A375 (cell line): ENCODE measurements at places on chromosomes 12 and 14. TPM values are rescaled to one million over a fixed set of nuclear protein-coding genes. Genes with fewer than 3 reads are reported as not detected.

Gene CLEC2D
- total RNA-seq: 0.49 and 1.2 TPM in 2 replicates

Gene PPP1R12A
- total RNA-seq: 109 and 124 TPM in 2 replicates

Gene GLRX5
- total RNA-seq: 28.8 and 34.1 TPM in 2 replicates

Gene MGP
- total RNA-seq: 10.9 and 18.3 TPM in 2 replicates

Gene ACOT4
- not detected in 2 replicates for total RNA-seq

Gene TOGARAM1
- 6.3 and 6.8 TPM in 2 replicates for total RNA-seq

Gene MANSC4
- total RNA-seq: not detected in 2 replicates

Gene LGR5
- not detected in 2 replicates for total RNA-seq

Gene PRPF40B
- total RNA-seq: 18.7 and 24.4 TPM in 2 replicates

Gene PGF
- 3.7 and 5.1 TPM in 2 replicates for total RNA-seq

Gene RDH12
- not detected in 2 replicates for total RNA-seq

Gene CACNB3
- 15.7 and 22.7 TPM in 2 replicates for total RNA-seq

Gene CLEC6A
- not detected in 2 replicates for total RNA-seq

Gene ESR2
- total RNA-seq: 0.15 TPM in 1 of 2 replicates, not detected in the other
